ENCODE measurements at places on chromosomes 6 and 20.
A peak's percentile ranks its signal among the peaks of the same experiment; 100 is the strongest.

- DNase-seq = no peak
These were observed 22.3 kb downstream of the ABRACL start for GRCh38 chr6:139050770-139051313.

- no peak for DNase-seq
These were observed 20.8 kb downstream of the TBC1D7 start for GRCh38 chr6:13307508-13307995.

- no peak for DNase-seq
These were observed 21.6 kb upstream of the PRL start for GRCh38 chr6:22318404-22318803.

DNA sequence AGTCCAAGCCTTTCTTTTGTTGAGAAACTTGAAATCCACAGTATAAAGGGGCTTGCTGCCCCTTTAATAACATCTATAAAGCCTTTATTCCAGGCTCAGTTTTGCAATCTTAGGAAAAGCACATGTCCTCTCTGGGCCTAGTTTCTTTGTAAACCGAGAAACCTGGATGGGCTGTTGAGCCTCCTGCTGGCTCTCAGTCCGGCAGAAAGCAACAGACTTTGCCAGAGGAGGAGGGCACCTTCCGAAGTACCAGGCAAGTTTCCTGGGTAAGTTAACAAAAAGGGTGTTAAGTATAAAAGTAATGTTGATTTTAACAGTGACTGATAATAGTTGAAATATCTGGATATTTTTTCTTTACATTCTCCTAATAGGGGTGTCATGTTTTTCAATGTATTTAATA is 99.0 kb upstream of the POPDC3 start:
- DNase-seq = no peak

- DNase-seq = no peak
These were observed 54.4 kb downstream of the JAG1 start for GRCh38 chr20:10619427-10619826.

GRCh38 chr6:116364321-116364720 is 6.4 kb upstream of the DSE start:
- no peak for DNase-seq

- no peak for DNase-seq
These were observed 39.5 kb downstream of the BICRAL start for GRCh38 chr6:42821341-42821668.

DNA sequence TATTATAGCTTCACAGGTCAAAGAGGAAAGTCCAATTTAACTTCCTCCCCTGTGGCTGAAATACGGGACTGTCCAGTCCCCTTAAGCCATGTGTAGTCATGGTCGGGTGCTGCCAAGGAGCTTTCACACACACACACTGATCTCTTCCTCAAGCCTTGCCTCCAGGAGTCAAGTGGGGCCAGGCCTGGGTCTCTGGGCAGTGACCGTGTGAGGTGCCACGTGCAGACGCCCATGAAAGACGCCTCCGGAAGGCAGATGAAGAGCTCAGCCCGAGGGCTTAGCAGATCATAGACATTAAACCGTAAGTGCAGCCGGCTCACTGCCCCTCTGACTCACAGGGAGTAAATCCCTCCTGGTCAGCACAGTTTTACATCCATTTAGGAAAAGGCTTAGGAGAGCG is 4.2 kb downstream of the GABRR2 start:
- DNase-seq = no peak

DNA sequence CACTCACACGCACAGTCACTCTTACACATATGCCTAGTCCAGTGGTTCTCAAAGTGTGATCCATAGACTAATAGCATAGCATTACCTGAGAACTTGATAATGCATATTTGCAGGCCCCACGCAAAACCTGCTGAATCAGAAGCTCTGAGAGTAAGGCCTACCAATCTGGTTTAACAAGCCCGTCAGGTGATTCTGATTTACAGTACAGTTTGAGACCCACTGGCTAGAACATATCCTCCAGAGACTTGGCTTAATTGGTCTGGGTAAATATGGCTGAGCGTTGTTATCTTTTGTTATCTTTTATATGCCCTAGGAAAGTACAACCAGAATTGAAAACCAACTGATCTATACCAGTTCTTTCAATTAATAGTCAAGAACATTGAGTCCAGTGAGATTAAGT is 9.6 kb downstream of the TSPYL4 start:
- no peak for DNase-seq

DNA sequence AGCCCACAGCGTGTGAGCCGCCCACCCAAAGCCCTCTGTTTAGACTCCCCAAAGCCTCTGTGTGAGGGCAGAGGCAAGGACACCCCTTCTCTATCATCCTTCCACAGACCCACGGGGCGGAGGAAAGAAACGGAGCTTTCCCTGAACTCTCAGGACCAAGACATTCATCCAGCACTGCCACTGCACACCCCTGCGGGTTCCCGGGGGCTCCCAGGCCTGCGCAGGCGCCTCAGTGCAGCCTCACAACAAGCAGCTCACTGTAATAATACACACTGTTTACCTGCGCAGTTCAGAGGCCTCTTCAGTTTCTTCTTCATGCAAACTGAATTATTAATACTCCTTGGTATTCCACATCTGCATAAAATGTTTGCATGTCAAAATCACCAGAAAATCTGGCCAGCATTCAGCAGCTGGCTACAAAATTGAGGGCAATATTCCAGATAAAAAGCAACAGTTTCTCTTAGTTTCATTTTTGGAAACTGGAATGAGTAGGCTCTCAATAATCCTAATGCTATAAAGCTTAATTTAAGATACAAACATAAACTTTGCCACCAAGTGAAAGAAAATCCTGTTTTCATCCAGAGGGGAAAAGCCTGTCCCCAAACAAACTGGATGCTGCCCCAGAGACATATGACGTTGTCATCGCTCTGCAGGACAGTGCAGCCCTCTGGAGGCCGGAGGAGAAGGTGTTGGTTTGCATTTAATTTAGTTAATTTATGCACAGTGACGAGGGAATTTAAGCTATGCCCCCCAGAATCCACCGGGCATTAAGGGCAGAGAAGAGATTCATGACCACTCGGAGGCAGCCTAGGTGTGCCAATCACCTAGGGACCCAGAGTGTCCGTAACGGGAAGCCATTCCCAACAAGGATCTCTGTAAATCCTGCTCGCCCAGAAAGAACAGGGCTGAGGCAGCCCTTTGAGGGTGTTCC is 45.3 kb downstream of the NINL start:
- no peak for DNase-seq

DNA sequence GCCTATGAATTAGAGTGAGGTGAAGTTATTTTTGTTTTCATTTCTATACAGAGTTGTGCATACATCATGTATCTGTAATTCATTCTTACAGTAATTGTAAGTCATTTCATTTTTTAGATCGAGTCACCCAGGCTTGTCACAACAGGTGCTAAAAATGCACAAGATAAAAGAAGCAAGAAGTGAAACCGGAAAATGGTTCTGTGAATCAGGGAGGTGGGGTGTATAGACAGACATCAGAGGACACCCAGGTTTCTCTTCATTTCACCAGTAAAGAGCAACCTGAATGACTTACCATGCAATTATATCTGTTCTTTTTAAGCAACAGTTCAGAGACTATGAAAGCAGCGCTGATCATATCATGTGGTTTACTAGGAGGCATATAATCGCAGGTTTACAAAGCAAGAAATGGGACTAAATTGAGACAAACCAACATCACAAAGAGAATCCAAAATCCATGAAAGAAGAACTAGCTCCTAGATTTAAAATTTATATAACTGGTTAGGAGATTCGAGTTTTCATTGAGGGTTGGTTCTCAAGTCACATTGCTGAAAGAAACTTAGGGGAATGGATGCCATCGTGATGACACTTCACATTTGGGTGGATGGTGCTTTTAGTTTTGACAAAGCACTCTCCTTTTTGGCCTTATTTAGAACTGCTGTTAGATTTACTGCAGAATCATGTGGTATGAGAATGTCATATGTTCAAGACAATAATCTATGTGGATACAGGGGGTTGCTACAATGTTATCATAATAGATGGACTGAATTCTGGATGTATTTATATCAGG is 27.9 kb upstream of the TBC1D7 start:
- DNase-seq = no peak

GRCh38 chr6:33991610-33992009 is 154.3 kb downstream of the GRM4 start:
- DNase-seq = peak; percentile 19

GRCh38 chr6:157650261-157650640 is 172.8 kb upstream of the SNX9 start:
- DNase-seq = no peak

DNA sequence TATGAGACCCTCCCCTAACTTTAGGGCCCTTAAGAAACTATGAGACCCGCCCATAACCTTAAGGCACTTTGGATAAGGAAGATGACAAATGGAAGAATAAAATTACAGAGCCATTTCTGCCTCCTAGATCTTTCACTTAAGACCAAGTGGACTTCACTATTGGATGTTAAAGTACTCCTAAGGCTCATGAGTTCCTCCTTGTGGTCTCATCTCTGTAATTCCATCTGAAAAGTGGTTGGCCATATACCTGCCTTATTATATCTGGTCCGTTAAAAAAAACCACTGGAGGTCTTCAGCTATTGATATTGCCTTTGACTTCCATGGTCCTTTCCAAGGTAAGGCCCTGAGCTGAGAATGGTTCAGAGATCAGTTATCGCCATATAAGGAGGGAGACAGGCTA is 310.3 kb downstream of the EYA4 start:
- no peak for DNase-seq

DNA sequence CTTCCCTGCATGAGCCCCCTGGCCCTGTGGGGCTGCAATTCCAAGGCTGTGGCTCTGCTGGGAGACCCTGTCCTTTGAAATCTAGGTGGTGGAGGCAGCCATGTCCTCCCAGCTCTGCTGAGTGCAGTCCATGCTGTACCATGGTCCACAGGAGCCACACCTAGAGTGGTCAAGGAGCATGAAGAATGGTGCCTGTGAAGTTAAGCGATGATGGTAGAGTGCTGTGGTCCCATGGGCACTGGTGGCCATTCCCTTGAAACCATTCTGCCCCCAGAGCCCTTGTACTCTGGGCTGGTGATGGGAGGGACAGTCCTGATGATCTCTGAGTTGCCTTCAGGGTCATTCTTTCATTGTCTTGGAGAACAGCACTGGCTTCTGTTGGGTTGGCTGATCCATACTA is 55.3 kb downstream of the EFCAB8 start:
- DNase-seq = no peak

DNA sequence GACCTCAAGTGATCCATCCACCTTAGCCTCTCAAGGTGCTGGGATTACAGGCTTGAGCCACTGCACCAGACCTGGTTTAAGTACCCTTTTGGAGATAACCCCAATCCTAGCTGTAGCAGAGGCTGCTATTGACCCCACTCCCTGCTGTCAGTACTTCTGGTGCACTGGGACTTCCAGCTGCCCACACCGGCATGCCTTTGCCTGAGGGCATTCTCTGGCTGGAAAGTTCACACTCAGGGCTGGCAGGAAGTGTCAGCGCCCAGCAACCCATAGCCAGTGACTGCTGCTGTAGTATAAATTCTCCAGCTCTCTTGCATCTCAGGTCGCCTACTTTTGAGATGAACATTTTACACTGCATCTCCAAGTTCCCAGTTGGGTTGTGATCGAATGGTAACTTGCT is 75.3 kb downstream of the UTRN start:
- DNase-seq = no peak

DNA sequence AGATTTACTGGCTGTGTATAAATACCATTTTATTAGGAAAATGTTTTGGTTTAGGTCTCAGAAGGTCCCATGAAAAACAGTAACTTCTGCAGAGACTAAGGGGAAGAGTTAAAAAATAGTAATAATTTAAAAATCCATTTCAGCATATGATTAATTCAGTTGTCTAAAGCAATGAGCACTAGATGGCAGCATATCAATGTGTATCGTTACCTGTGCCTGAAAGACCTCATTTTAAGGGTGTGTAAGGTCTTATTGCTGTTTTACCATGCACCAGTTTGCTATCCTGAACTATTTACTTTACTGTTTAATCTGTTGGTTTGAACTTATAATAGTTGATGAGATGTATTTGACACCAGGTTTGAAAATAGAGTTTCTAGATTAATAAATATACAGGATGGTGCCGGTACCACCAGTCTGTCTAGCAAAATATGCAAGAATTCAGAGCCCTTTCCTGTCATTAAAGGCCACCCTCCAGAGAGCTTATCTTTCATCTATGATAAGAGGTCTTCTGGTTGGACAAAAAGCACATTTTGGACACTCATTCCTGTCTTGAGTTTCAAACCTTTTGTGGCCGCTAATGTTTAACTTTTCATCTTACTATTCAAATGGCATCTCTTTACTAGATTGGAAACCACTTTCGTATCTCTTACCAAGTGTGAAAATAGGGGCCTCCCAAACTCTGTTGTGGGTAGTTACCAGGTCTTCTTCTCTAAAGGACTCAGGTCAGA is 8.9 kb upstream of the AHI1 start:
- no peak for DNase-seq

GRCh38 chr20:8722277-8722928 is 346.5 kb upstream of the PLCB4 start:
- no peak for DNase-seq

GRCh38 chr20:33917831-33918525 is 75.7 kb upstream of the RALY start:
- DNase-seq = no peak

All from sciatic nerve (tissue), 2 donors.